ENCODE measurements at places on chromosomes 2 and 18. TPM values are rescaled to one million over a fixed set of nuclear protein-coding genes. Genes with fewer than 3 reads are reported as not detected.

The CEP68 gene
- 7.8 TPM for total RNA-seq

The C1QL2 gene
- not detected for total RNA-seq

The SERPINB11 gene
- total RNA-seq, result under 0.01 TPM

The CXCR4 gene
- total RNA-seq, result not detected

The B3GNT7 gene
- 1.3 TPM for total RNA-seq

The CNGA3 gene
- not detected for total RNA-seq

The C2orf78 gene
- total RNA-seq, result not detected

The MOCOS gene
- 63.1 TPM for total RNA-seq

The GRP gene
- total RNA-seq, result not detected

The HNRNPA3 gene
- total RNA-seq, result 54.8 TPM

The NT5DC4 gene
- 0.07 TPM for total RNA-seq

The HJURP gene
- total RNA-seq, result under 0.01 TPM

The TSGA10 gene
- 8.6 TPM for total RNA-seq

The CDH19 gene
- under 0.01 TPM for total RNA-seq

The CTAGE1 gene
- total RNA-seq, result not detected

The ZNF804A gene
- total RNA-seq, result not detected

The LRATD1 gene
- 27.0 TPM for total RNA-seq

The SERPINB2 gene
- 182 TPM for total RNA-seq

The RND3 gene
- 354 TPM for total RNA-seq

The ANTXR1 gene
- total RNA-seq, result 4.4 TPM

The FAM124B gene
- total RNA-seq, result not detected

The IL18RAP gene
- total RNA-seq, result 0.21 TPM

The CRACDL gene
- total RNA-seq, result 0.34 TPM

The ZEB2 gene
- total RNA-seq, result not detected

The PER2 gene
- total RNA-seq, result 11.3 TPM

The SERPINB4 gene
- 63.5 TPM for total RNA-seq

The ABHD1 gene
- not detected for total RNA-seq

Measured in nasal cavity respiratory epithelium epithelial cell of viscerocranial mucosa (primary cell).